Endodermal cell (in vitro differentiated cells): ENCODE measurements at places on chromosomes 11 and 22. TPM values are rescaled to one million over a fixed set of nuclear protein-coding genes. Genes with fewer than 3 reads are reported as not detected.

The DTX4 gene
- total RNA-seq, result 16.6 to 23.6 TPM (median 20.7 TPM) in 3 replicates

DNA sequence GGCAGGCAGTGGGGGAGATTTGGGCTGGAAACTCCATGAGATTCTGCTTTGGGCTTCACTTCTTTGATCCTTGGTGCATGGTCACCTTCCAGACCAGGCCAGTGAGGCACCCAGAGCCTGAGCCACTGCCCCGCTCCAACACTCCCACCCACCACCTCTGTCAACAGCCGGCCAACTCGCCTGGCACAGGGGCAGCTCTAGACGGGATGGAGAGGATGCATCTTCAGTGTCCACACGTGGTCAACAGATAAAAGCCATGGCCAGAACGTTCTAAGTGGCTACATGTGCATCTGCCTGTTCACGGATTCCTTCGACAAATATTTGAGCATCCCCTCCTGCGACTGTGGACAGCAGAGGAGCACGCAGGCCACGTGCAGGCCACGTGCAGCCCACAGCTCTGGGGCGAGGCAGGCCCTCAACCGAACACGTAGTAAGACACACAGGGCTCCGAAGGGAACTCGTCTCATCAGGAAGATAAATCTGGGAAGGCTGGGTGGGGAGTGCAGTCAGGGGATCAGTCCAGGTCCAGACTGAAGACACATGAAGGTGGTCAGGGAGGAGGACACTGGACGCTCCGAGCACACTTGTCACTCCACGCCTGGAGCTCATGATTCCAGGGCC is 1.2 kb downstream of the LRRC56 start:
- no peaks in the 10 kb centered on the region for H3K4me1 ChIP-seq
- H3K4me3 ChIP-seq, result no peak overlapping the region
- no peak overlapping the region for H3K27ac ChIP-seq
- DNase-seq, result peak; percentile 36
- peaks cover 5% of the 10 kb centered on the region for H3K36me3 ChIP-seq
- no peaks in the 10 kb centered on the region for H3K27me3 ChIP-seq

GRCh38 chr11:43270468-43270867 is 41.3 kb upstream of the API5 start:
- H3K27ac ChIP-seq, result no peak overlapping the region
- H3K36me3 ChIP-seq, result no peaks in the 10 kb centered on the region
- H3K4me3 ChIP-seq, result no peak overlapping the region
- no peaks in the 10 kb centered on the region for H3K4me1 ChIP-seq
- H3K27me3 ChIP-seq, result no peaks in the 10 kb centered on the region

- H3K4me1 ChIP-seq, result peaks cover 16% of the 10 kb centered on the region
- H3K4me3 ChIP-seq, result no peak overlapping the region
- no peak for DNase-seq
- H3K27ac ChIP-seq, result no peak overlapping the region
- no peaks in the 10 kb centered on the region for H3K36me3 ChIP-seq
Measured at GRCh38 chr11:71548716-71549151, 514 bp downstream of the KRTAP5-9 start.

DNA sequence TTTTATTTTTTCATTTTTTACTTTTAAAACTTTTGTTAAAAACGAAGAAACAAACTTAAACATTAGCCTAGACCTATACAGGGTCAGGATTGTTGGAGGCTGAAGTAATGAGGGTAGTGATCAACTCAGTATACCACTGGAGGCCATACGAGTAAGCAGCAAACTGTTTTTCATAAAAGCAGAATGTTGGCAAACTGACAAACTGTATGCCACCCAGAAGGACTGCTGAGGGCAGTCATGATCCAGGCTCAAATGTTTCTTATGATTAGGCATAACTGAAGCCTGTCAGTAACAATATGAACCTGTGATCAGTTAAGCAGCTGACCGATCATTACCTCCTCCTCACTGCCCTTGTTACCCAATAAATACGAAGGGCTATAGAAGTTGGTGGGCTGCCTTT is 10.2 kb upstream of the SC5D start:
- no peak overlapping the region for H3K27ac ChIP-seq
- H3K27me3 ChIP-seq, result peaks cover 8% of the 10 kb centered on the region
- peaks cover 17% of the 10 kb centered on the region for H3K4me1 ChIP-seq
- H3K36me3 ChIP-seq, result no peaks in the 10 kb centered on the region

- H3K36me3 ChIP-seq, result no peaks in the 10 kb centered on the region
- H3K27ac ChIP-seq, result no peak overlapping the region
- DNase-seq, result no peak
Measured at GRCh38 chr22:46104170-46104880, 46.0 kb upstream of the PPARA start.

DNA sequence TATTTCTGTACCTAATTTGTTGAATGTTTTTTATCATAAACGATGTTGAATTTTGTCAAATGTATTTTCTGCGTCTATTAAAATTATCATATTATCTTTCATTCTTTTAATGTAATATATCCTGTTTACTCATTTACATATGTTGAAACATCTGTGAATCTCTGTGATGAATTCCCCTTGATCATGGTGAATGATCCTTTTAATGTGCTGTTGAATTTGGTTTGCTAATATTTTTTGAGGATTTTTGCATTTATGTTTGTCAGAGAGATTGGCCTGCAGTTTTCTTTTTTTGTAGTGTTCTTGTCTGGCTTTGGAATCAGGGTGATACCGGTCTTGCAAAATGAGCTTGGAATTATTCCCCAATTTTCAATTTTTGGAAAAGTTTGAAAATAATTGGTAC is 569.3 kb upstream of the CCDC179 start:
- DNase-seq, result no peak
- no peaks in the 10 kb centered on the region for H3K36me3 ChIP-seq
- H3K4me3 ChIP-seq, result no peak overlapping the region
- H3K4me1 ChIP-seq, result no peaks in the 10 kb centered on the region

DNA sequence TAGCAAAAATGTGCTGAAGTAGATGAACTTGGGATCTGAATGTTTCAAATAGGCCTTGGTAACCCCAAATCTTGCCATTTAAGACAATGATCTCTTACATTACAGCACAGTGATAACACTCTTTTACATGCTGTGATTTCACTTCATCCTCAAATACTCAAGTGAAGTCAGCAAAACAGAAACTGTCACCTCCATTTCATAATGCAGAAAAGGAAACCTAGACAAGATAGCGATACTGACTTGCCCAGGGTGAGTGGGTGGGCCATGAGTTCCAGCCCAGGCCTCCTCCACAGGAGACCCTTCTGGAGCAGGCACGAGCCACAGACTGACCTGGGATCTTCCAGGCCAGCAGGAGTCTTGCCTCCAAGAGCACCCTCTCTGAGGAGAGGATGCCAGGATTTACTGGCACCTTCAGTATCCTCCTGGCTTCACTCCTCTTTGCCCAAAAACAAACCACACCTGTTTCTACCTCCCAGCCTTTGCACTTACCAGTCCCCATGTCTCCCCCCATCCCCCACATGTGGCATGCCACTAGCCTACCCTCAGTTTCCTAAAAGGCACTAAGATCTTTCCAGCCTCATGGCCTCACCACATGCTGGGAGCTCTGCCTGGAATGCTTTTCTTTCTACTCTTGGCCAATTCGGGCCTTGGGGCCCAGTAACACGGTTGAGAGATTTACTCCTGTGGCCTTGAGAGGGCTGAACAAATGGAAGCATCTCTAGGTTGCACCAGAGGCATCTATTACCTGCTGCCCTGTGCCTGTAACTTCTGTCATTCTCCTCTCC is 1.9 kb upstream of the DGAT2 start:
- no peak overlapping the region for H3K27ac ChIP-seq
- H3K4me1 ChIP-seq, result no peaks in the 10 kb centered on the region
- DNase-seq, result peak; percentile 54
- no peaks in the 10 kb centered on the region for H3K36me3 ChIP-seq
- H3K27me3 ChIP-seq, result peaks cover 24% of the 10 kb centered on the region

- no peak overlapping the region for H3K27ac ChIP-seq
- no peak for DNase-seq
- H3K4me1 ChIP-seq, result no peaks in the 10 kb centered on the region
Measured at GRCh38 chr22:47139013-47139789, 376.8 kb downstream of the TBC1D22A start.

DNA sequence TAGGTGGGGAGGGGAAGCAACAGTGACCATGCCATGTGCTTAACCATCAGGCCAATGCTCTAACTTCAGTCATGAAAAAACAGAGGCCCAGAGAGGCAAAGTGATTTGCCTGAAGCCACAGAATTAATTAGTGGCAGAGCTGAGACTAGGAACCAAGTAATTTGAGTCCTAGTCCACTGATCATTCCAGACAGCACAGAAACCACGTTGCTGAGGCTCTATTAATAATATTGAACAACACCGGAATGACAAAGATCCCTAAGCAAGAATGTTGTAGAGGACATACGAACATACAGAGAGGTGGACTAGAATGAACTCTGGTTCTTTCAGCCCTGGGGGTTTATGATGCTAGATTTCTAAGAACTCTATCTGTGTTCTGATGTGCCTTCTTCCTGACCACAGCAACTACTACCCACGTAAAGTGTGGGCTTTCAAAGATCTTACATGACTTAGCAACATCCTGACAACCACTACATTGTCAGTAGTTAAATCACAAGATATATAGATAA is 92.3 kb downstream of the GAB2 start:
- no peaks in the 10 kb centered on the region for H3K4me1 ChIP-seq
- H3K27me3 ChIP-seq, result no peaks in the 10 kb centered on the region
- H3K36me3 ChIP-seq, result no peaks in the 10 kb centered on the region
- DNase-seq, result no peak
- no peak overlapping the region for H3K4me3 ChIP-seq

GRCh38 chr22:35230417-35230816 is 26.9 kb upstream of the HMGXB4 start:
- peak; percentile 19 for DNase-seq
- H3K36me3 ChIP-seq, result no peaks in the 10 kb centered on the region
- H3K4me3 ChIP-seq, result no peak overlapping the region
- H3K27ac ChIP-seq, result no peak overlapping the region
- no peaks in the 10 kb centered on the region for H3K4me1 ChIP-seq

The FREY1 gene
- 1.1 TPM in 2 of 3 replicates, not detected in the other for total RNA-seq

The C11orf86 gene
- not detected in 2 replicates for total RNA-seq

GRCh38 chr11:43403357-43404231 is 44.9 kb downstream of the TTC17 start:
- peaks cover 90% of the 10 kb centered on the region for H3K36me3 ChIP-seq
- H3K4me3 ChIP-seq, result no peak overlapping the region
- no peak for DNase-seq
- no peak overlapping the region for H3K27ac ChIP-seq
- H3K27me3 ChIP-seq, result no peaks in the 10 kb centered on the region

GRCh38 chr22:48711669-48712068 is 1116.0 kb downstream of the BRD1 start:
- no peak overlapping the region for H3K27ac ChIP-seq
- H3K36me3 ChIP-seq, result no peaks in the 10 kb centered on the region
- no peak for DNase-seq
- no peaks in the 10 kb centered on the region for H3K27me3 ChIP-seq
- no peak overlapping the region for H3K4me3 ChIP-seq

- DNase-seq, result no peak
- H3K4me1 ChIP-seq, result peaks cover 21% of the 10 kb centered on the region
- H3K27me3 ChIP-seq, result no peaks in the 10 kb centered on the region
- H3K4me3 ChIP-seq, result no peak overlapping the region
- H3K27ac ChIP-seq, result no peak overlapping the region
Measured at GRCh38 chr11:86578727-86579405, 93.5 kb downstream of the ME3 start.

DNA sequence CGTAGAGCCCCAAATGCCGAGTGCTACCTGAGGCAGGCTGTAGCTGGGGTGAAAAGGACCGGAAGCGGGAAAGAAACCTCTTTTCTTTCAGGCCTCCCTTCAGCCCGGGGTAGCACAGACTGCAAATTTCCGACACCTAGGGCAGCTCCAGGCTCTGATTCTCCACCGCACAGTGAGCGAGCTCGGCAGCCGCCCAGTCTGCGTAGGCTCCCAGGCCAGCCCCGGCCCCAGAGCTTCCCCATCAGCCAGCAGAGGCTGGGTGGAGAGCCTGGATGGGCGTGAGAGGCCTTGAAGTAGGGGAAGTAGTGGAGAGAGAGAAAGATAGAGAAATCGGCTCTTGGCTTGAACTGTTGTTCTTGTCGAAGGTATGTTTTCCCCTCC is 9.3 kb upstream of the PAX6 start:
- peaks cover 100% of the 10 kb centered on the region for H3K27me3 ChIP-seq
- no peak overlapping the region for H3K4me3 ChIP-seq
- DNase-seq, result no peak
- peaks cover 4% of the 10 kb centered on the region for H3K4me1 ChIP-seq

- H3K36me3 ChIP-seq, result peaks cover 26% of the 10 kb centered on the region
- H3K27ac ChIP-seq, result no peak overlapping the region
- DNase-seq, result no peak
Measured at GRCh38 chr11:47413351-47413750, 5.0 kb downstream of the SLC39A13 start.

The TMPRSS13 gene
- 5.1 and 6.4 TPM in 2 replicates for total RNA-seq

DNA sequence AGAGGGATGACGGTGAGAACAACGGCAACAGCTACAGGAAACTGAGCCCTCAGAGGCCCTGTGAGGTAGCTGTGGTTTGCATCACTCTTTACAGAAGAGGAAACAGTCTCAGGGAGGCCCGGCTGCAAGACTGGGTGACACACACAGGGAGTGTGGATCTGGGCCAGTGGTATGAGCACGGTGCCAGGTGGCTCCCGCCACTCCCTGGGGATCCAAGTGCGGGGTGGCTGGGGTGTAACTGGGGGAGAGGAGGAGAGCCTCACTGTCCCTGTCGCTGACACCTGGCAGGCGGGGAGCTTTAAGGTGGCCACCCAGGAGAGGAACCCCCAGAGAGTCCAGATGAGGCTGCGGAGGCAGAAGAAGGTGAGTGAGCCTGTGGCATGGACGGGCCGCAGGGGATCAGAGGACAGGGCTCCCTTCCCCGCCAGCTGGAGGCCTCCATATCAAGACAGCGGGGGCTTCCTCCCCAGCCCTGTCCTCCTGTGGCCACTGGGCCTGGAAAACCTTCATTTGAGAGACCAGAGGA is 5.6 kb downstream of the RGL4 start:
- H3K27ac ChIP-seq, result no peak overlapping the region
- no peak for DNase-seq
- no peak overlapping the region for H3K4me3 ChIP-seq
- peaks cover 32% of the 10 kb centered on the region for H3K36me3 ChIP-seq

GRCh38 chr11:122268601-122269130 is 152.7 kb upstream of the BLID start:
- H3K36me3 ChIP-seq, result no peaks in the 10 kb centered on the region
- no peak overlapping the region for H3K4me3 ChIP-seq
- H3K4me1 ChIP-seq, result peaks cover 5% of the 10 kb centered on the region
- no peak for DNase-seq

- H3K4me1 ChIP-seq, result peaks cover 25% of the 10 kb centered on the region
- no peak overlapping the region for H3K4me3 ChIP-seq
- H3K27me3 ChIP-seq, result no peaks in the 10 kb centered on the region
- H3K27ac ChIP-seq, result no peak overlapping the region
Measured at GRCh38 chr11:102478673-102479299, 26.2 kb upstream of the TMEM123 start.

GRCh38 chr11:68979931-68980775 is 633 bp downstream of the MRGPRD start:
- no peaks in the 10 kb centered on the region for H3K4me1 ChIP-seq
- no peak overlapping the region for H3K27ac ChIP-seq
- peak; percentile 43 for DNase-seq
- no peak overlapping the region for H3K4me3 ChIP-seq
- H3K27me3 ChIP-seq, result no peaks in the 10 kb centered on the region
